ENCODE measurements at places on chromosomes 1 and 21. TPM values are rescaled to one million over a fixed set of nuclear protein-coding genes. Genes with fewer than 3 reads are reported as not detected.

TRAPPC10 gene
- 18.7 TPM for total RNA-seq

BCAN gene
- total RNA-seq = 0.07 TPM

LRIG2 gene
- 8.3 TPM for total RNA-seq

RNF19B gene
- 11.6 TPM for total RNA-seq

SLC44A5 gene
- total RNA-seq = 4.8 TPM

GJA5 gene
- total RNA-seq = 37.3 TPM

WNT3A gene
- not detected for total RNA-seq

TP73 gene
- 0.07 TPM for total RNA-seq

GPR61 gene
- total RNA-seq = 0.30 TPM

JAM2 gene
- not detected for total RNA-seq

CCDC30 gene
- 0.09 TPM for total RNA-seq

LCE1D gene
- total RNA-seq = not detected

LCK gene
- not detected for total RNA-seq

SMPDL3B gene
- total RNA-seq = 0.94 TPM

TDRD5 gene
- 0.10 TPM for total RNA-seq

IQGAP3 gene
- 28.7 TPM for total RNA-seq

OR2L8 gene
- not detected for total RNA-seq

LCE4A gene
- not detected for total RNA-seq

TMEM167B gene
- total RNA-seq = 20.4 TPM

IGFN1 gene
- 3.3 TPM for total RNA-seq

GJA9 gene
- total RNA-seq = not detected

ZNF648 gene
- not detected for total RNA-seq

CDK11B gene
- total RNA-seq = 11.3 TPM

CRYBG2 gene
- total RNA-seq = not detected

SLC19A2 gene
- total RNA-seq = 20.3 TPM

ABCD3 gene
- 29.6 TPM for total RNA-seq

FUCA1 gene
- 16.6 TPM for total RNA-seq

F13B gene
- 0.12 TPM for total RNA-seq
